Activated CD4-positive, alpha-beta T cell treated with anti-CD3 and anti-CD28 coated beads for 4 hours (primary cell): ENCODE measurements at places on chromosomes 16 and 17.

DNA sequence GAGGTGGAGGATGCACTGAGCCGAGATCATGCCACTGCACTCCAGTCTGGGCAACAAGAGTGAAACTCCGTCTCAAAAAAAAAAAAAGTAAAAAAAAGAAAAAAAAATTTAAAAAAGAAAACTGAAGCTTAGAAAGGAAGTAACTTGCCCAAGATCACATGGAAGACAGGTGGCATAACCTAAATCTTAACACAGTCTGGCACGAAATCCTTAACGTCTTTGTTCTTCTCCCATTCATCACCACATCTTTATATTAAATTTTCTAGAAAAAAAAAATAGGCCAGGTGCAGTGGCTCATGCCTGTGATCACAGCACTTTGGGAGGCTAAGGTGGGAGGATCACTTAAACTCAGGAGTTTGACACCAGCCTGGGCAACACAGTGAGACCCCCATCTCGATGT, 9.3 kb downstream of the WDR59 start:
- no peak for DNase-seq

DNA sequence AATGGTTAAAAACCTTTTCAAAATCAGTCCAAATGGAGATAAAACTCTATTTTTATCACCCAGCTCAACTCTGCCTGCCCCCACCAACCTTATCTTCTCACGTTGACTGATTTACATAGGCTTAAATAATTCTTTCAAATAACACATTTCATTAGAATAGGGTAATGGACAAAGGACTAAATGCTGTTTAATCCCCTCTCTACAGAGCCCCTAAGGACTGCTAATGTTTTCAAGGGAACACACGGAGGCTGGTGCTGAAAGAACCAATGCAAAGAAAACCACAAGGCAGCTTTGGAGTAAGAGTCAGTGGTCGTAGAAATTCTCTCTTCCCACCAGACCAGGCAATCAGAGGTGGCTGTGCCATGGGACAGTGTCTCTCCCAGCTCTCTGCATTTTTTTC, 445.7 kb upstream of the MAF start:
- no peak for DNase-seq

DNA sequence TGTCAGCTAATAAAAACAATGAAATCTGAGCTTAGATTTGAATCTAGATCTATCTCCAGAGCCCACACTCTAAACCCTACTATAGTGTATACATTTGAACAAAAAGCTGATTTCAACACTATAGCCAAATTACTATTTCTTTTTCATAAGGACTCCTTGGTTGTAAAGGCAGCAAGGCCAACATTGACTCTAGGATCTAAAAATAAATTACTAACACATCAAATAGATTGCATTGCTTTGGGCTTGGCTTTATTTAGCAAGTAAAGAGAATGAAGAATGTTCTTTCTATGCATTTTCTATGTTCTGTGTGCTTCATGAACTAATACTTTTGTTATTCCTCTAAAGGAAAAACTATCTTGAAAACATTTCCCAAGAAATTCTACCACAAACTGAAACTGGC, 5.3 kb downstream of the GOSR1 start:
- DNase-seq, result no peak

DNA sequence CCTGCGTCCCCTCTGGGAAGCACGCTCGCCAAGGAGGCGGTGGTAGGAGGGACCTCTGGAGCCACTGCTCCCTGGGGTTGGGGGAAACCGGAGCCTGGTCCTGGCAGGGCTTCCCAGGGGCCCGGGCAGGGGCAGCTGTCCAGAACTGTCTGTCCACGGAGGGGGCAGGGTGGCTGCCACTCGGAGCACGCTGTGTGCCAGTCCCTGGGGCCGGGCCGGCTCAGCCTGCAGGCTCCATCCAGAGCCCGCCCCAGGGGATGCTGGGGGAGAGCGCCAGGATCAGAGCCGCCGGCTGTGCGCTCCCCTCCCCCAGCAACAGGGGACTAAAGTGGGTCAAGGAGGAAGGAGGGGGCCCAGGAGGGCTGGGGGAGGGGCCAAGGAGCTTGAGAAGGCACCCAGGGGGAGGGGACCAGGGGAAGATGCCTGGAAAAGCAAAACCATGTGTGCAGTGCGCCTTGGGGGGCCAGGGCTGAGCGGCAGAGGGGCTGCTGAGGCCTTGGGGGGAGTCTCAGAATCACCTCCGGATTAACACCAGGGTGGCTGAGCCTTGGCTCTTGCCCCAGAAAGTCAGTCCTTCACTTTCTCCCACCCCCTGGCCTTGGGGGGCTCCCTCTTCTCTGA, 21.3 kb downstream of the ZNF423 start:
- no peak for DNase-seq

DNA sequence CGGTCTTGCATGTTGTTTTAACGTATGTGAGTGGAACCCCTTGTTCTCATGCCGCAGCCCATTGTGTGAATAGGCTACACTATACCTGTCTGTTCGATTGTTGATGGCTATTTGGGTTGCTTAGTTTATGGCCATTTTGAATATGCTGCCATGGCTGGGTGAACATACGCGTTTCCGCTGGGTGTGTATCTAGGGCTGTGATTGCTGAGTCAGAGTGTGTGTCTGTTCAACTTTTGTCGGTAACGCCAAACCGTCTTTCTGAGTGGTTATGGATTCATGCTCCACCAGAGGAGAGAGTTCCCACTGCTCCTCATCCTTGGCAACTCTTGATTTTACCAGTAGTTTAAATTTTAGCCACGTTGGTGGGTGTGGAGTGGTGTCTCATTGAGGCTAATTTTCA, 77.0 kb downstream of the METRNL start:
- DNase-seq, result no peak

GRCh38 chr17:74584292-74585060, 7.6 kb downstream of the CD300LD start:
- DNase-seq, result no peak

GRCh38 chr17:50745631-50746030, 21.7 kb downstream of the ANKRD40CL start:
- no peak for DNase-seq

- no peak for DNase-seq
These were observed 57.3 kb downstream of the CEP95 start for GRCh38 chr17:64564098-64564497.

DNA sequence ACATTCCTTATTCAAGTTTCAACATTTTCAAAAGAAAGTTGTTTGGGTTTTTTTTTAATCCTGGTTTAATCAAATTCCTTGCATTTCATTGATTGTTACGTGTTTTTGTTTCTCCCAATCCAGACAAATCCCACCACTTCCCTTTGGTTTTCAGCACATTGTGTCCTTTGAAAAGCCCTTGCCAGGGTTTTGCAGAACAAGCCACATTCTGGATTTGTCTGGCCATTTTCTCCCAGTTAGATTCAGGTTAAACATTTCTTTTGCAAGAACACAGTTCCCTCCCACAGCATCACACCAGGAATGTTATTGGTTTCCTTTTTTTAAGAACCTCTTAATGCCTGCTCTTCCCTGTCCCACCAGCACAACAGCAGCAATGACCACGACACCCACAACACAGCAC, 278.0 kb upstream of the SALL1 start:
- no peak for DNase-seq

GRCh38 chr17:35141681-35142466, at the start of gene NLE1:
TSS of gene NLE1 (minus strand) at chr17:35142303. CDS start at chr17:35142275, 28 bp downstream.
- peak; percentile 87 for DNase-seq

GRCh38 chr16:2027024-2028010, 615 bp downstream of the NHERF2 start:
- no peak for DNase-seq

- DNase-seq, result no peak
These were observed 1.7 kb upstream of the NLRP1 start for GRCh38 chr17:5585836-5586521.

DNA sequence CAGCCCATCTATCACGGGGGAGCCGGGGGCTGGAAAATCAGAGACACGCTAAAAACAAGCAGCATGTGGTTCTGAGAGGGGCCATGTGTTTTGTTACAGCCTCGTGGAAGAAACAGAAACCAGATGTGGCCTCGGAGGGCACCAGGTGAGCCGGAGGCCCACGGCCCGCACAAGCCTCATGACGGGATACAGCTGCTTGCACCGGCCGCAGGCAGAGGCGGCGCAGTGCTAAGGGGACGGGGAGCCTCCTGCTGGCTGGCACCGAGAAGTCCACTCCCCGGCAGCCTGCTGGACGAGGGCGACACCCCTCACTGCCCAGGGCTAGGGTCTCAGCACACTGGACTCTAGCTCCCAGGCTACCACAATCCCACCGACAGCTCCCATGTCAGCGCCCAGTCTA, 19.2 kb downstream of the NDUFAF8 start:
- DNase-seq, result no peak

GRCh38 chr17:33377837-33378595, 84.9 kb upstream of the ASIC2 start:
- DNase-seq, result no peak
